Left renal cortex interstitium (tissue), 4 donors: ENCODE measurements at places on chromosomes 16 and 17. TPM values are rescaled to one million over a fixed set of nuclear protein-coding genes. Genes with fewer than 3 reads are reported as not detected.

DNA sequence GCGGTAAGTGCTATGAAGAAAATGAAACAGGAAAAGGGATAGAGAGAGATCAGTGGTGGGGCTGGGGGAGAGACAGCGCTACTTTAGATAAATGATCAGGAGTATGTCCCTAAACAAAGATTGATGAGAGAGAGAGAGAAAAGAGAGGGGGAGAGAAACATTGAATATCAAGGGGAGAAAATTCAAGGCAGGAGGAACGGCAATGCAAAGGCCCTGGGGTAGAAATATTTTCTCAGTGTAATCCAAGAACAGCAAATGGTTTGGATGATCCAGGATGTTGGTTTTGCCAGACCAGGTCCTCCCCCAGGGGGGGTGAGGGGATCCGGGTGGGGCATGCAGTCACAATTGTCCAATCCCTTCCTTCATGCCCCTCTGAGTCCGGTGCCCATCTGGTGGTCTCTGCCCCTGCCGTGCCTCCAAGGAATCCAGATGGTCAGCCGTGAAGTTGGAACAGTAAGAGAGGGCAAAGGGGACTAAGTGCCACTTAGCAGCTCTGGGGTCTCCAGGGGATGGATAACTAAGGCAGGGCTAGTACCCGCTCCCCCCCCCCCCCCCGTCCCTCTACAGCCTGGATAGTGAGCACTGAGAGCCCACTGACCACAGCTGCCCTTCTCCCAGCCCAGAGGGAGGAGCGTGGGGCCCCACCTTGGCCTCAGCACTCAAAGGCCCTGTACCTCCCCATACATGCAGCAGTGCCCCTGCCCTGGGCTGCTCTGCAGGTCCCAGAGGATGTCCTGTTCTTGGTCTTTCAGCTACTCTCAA, 43.7 kb downstream of the TMEM132E start:
- no peak for DNase-seq

DNA sequence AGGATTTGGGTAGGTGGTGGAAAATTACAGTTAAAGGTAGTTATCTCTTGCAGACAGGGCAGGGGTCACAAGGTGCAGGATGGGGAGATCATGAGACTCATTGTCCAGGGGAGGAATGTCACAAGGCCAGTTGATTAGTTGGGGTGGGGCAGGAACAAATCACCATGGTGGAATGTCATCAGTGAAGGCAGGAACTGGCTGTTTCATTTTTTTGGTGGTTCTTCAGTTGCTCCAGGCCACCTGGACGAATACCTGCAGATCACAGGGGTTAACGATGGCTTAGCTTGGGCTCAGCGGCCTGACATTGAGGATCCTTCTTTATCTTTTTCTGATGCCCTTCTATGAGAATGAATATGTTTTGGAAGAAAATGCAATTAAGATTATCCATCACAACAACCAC, 87.1 kb downstream of the KPNA2 start:
- DNase-seq: no peak

DNA sequence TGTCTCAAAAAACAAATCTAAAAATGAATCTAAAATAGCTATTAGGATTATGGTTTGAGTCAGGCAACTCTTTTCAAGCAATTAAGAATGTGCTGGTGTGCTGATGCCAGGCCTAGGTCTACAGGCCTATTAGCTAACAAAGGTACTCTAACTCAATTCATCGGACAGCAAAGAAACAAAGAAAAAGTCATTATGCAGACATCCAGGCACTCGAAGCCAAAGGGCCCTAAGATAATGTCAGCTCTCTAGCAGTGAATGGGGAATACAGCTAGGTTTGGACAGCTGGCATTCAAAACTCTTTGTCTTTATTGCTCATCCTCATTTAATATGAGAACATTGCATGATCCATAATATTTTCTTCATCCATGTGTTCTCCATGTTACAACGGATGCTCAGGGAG, 108.5 kb downstream of the TMEM114 start:
- DNase-seq: no peak

DNA sequence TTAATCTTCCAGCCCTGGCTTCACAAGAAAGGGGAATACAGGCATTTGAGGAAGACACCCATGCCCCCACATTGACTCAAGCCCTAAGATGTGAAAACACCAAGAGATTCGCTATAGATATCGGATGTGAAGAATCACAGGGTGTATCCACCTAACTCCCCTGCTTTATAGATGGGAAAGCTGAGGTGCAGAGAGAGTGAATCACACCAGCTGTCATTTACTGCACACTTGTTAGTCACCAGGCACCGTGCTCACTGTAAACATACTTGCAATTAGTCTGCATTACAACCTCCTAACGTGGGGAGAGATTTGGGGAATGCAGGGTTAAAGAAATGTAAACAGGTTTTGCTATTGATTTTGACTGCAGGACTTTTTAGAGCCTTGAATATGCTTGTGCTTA, 325.5 kb downstream of the C16orf95 start:
- DNase-seq: no peak

GRCh38 chr16:67198238-67198734, 645 bp upstream of the ELMO3 start:
- DNase-seq: no peak

DNA sequence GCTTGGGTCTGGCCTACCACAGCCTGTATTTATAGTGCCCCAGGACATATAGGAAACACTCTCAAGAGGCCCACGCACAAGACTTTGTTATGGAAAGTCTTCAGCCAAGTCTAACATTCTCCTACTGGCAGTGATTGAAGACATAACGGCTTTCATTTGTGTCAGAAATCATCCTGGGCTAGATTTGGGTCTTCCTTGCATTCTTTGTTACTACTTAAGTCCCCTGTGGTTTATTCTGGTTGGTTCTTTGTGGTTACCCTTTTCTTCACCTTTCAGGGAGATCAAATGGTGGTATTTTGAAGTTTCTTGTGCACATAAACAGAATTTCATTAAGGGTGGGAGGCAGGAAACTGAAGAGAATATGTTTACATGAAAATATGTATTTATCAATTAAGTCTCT, 37.7 kb downstream of the REXO5 start:
- DNase-seq: no peak

DNA sequence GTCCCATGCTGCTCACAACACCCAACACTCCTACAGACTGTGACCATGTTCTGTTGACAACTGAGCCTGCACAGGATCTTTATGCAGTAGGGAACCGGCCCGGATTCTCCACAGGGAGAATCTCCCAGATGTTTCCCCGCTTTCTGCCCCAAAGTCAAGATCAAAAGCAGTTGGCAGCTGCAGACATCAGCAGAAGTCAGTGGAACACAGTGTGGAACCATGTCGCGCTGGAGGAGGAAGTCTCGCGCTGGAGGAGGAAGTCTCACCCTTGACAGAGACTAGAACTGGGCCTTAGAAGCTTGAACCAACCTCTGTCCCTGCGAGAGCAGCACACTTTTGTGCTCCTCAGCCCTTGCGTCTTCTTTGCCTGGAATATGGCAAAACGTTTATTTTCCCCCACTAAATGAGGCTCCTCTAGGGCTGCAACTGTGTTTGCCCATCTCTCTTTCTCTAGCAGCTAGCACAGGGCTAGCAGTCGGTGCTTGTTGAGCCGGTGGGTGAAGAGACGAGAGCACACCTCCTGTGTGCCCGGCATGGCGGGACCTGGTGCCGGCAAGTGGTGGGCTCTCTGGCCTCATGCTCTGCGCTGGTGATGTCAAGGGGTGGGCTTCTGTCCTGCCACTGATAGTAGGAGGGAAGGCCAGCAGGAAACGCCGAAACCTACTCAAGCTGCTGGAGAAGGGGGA, 2.1 kb upstream of the MRC2 start:
- no peak for DNase-seq

DNA sequence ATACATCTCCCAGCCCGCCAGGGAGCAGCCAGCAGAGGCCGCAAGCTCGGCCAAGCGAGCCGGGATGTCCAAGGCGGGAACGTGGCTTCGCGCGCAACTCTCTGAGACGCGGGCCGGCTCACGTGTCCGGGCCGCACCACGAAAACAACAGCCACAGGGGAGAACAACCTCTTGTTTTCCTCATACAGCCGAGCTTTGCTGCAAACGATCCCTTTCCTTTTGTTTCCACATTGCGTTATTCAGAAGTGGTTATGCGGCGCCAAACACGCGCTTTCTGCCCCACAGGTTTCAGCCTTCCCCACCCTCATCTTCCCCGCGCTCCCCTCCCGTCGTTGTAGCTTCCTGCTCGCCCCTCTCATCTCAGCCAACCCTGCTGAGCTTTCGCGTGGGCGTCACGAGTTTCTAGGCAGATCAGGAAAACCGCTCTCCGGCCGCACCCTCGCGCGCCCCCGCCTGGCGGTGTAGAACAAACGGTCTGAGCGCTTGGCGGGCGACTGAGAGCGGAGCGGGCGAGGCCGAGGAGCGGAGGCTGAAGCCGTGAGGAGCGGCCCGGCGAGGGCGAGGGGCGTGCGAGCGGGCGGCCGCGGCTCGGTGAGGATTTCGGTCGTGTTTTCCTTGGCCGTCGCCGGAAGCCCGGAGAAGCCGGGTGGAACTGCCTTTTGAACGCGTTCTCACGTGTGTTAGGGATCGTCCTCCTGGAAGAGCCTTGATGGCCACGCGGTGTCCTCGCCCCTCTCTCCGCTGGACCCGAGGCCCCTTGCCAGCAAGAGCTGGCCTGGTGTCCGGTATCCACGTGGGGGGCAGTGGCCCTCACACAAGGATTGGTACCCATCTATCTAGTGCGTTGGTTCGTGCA, 6.6 kb upstream of the SMARCD2 start:
- DNase-seq: no peak

DNA sequence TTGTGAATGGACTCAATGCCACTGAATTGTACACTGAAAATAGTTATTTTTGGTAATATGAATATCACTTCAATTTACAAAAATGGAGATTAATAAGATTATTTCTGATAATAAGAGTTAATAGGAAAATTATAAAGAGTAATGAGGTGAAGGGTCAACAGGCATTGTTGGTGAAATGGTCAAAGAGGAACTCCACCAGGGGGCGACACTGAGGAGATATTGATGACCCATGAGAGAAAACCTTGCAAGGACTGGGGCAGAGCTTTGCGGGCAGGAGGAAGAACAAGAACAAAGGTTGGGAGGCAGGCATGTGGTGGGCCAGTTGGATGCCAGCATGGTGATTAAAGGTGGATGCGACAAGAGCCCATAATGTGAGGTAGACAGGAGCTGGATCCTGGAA, 74.0 kb upstream of the XYLT1 start:
- DNase-seq: no peak

- DNase-seq: no peak
Measured at GRCh38 chr16:27321013-27321915, 7.5 kb downstream of the IL4R start.

DNA sequence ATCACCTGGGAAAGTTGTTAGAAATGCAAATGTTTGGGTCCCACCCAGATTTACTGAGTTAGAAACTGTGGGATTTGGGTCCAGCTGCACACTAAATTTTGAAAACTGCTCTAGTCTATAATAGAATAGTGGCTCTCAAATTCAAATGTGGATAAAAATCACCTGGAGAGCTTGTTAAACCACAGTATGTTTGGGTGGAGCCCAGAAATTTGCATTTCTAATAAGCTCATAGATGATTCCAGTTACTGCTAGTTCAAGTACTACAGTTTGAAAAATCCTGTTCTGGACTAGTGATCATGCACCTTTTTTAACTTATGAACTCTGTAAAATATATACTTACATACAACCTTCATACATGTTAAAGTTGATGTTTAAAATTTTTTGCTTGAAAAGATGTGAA, 27.8 kb downstream of the RABEP1 start:
- DNase-seq: no peak

The KRTAP1-5 gene
- polyA plus RNA-seq: not detected

The ABCA9 gene
- polyA plus RNA-seq: 3.7 TPM

The EVI2B gene
- polyA plus RNA-seq: 3.3 TPM

The SLC16A13 gene
- polyA plus RNA-seq: 4.8 TPM

The PLK1 gene
- polyA plus RNA-seq: 29.9 TPM

The CCP110 gene
- 22.9 TPM for polyA plus RNA-seq

The SULT1A3 gene
- 15.7 TPM for polyA plus RNA-seq

The COG1 gene
- polyA plus RNA-seq: 68.2 TPM

The TBC1D3B gene
- 4.5 TPM for polyA plus RNA-seq
